ENCODE measurements at places on chromosomes 1 and 21.

DNA sequence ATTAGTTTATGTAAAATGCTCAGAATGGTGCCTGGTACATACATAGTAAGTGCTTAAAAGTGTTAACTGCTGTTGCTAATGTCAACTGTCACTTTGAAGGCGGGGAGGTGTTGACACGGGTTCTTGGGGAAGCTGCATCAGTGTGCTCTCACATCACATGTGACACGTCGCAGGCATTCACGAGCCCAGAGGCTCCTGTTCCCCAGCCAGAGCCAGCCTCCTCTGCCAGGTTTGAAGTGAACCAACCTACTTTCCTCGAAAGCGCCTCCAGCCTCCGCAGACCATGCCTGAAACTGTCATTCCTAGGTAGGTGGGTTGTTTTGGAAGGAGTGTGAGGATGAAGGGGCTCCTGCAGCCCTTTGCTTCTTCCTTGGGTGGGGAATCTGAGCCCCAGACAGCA, 13.8 kb downstream of the GALNT2 start:
- DNase-seq, result no peak

DNA sequence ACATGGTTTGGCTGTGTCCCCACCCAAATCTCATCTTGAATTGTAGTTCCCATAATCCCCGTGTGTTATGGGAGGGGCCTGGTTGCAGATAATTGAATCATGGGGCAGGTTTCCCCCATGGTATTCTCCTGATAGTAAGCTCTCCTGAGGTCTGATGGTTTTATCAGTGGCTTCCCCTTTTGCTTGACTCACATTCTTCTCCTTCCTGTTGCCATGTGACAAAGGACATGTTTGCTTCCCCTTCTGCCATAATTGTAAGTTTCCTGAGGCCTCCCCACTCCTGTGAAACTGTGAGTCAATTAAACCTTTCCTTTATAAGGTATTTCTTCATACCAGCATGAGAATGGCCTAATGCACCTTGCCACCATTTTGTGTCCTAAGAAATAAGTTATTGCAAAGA, 415.0 kb downstream of the COL11A1 start:
- no peak for DNase-seq

GRCh38 chr1:170395149-170395548, 136.8 kb upstream of the GORAB start:
- DNase-seq, result no peak

- no peak for DNase-seq
Observed at GRCh38 chr1:184755226-184756065, 788 bp upstream of the EDEM3 start.

DNA sequence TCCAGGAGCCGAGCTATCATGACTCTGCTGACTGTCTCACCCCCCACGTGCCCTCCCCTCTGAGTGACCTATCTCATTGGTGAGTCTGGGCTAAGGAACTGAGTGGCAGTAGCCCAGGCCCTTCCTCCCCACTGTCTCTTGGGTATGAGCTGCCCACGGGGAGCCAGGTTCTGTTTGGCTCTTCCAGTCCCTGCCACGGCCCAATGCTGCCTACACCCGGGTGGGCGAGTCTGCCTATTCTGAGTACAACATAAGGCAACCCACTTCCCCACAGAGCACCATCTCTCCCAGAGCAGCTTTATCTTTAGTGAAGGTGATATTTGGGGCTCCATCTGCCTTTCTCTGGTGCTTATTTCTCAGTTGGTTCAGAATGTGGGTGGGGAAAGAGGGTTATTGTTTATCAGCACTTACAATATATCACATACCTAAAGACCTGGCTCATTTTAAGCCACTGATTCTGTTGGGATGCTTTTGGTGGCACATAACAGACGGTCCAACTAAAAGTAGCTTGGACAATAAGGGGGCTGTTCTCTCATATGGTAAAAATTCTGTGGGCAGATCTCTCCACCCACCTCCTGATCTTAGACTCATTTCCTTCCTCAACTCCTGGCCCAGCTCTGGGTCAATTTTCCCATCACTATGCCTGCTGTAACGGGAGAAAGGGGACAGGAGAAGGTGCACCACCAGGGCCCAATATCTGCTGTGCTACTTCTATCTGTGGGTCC, 27.7 kb upstream of the VWA5B1 start:
- DNase-seq, result no peak

DNA sequence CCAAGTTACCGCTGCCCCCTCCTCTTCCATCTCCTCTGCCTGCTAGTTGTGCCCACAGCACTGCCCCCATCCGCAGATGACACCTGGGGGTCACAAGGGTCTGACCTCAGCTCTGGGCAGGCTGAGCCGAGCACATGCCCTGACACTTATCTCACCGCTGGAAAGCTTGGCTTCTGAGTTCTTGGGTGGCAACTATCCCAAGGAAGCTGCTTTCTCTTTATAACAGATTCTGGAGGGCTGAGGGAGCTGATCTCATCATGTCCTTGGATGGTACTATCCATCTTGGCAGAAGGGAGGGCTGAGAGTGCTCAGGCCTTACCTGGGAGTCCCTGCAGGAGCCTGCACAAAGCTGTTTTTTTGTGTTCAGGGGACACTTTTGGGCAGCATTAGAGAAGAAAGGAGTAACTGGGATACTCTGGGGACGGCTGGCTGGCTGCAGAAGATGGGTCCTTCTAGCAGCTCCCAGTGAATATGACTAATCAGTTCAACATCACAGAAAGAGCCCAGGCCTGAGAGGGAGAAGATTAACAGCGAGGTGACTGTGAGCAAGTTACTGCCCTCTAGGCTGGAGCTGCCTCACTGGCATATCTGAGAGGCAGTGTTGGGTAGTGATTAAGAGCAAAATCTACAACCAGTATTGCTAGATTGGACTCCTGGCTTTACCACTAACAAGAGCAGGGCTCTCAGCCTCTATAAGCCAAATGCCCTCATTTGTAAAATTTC, 71.6 kb downstream of the PLXNA2 start:
- DNase-seq, result no peak

DNA sequence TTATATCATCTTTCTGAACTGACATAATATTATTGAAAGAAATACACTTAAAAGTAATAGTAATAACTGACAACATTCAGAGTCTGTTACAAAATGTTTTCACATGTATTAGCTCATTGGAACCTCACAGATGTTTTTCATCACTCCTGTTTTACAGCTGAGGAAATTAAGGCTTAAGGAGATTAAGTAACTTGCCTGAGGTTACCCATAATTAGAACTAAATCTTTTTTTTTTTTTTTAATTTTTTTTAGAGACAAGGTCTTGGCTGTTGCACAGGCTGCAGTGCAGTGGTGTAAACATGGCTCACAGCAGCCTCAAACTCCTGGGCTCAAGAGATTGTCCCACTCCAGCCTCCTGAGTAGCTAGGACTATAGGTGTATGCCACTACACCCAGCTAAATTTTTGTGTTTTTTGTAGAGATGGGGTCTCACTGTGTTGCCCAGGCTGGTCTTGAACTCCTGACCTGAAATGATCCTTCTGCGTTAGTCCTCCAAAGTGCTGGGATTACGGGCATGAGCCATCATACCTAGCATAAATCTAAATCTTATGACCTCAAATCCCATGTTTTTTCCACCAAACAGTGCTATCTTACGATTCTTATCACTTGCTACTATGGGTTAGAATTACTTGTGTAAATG, 64.7 kb upstream of the MACF1 start:
- DNase-seq, result no peak

GRCh38 chr1:205229399-205229871, 1.7 kb downstream of the TMCC2 start:
- no peak for DNase-seq

DNA sequence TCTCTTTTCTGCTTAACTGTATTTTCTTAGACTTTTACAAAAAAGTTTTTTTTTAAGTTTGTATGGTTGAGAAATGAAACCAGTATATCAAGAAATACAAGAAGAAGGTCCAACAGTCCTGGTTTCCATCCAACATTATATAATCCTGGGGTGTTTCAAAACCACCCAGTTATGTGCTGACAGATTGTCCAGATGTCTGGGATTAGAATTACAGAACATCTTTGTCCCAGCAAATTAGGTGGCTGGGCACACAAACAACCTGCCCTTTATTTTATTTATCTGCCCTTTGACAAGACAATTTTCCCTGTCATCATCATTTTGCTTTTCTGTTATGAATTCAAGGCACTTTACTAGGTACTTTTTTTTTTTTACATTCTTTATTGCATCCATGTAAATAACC, 622.1 kb downstream of the PLPP3 start:
- no peak for DNase-seq

DNA sequence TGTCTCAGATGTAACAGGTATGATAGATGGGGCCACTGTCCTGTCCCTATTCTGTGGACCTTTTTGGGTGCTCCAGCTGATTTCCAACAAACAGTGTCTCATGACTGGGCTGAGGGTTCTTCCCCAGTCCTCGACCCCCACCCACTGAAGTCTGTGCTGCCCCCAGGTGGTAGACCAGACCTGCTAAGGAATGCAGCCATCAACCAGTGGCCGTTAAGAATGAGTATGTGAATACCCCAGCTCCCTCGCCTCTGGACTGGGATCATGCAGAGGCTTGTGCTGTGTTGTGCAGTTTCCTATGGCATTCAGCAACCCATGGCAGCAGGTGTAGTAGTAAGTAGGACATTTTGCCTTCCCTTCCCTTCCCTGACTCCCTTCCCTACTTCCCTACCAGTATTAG, 183.1 kb upstream of the KAZN start:
- no peak for DNase-seq

GRCh38 chr1:102699524-102699923, 408.8 kb downstream of the COL11A1 start:
- DNase-seq, result no peak

DNA sequence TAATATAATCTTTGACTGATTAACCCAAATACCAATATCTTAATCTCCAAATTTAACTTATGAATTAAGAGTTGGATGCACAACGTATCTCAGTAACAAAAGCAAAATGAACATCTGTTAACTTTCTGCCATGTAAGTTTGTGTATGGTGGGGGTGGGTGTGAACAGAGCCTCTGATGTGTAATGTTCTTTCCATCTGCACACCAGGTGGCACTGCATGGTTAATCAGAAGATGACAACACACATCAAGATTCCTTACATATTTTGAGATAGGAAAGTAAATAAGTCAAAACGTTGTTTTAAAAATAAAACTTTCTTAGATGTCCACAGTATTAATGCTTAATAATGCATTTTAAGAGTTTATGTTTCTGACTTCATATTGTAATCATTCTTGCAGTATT, 251.9 kb downstream of the DPYD start:
- DNase-seq, result no peak

GRCh38 chr1:110007046-110007830, 22.7 kb downstream of the AHCYL1 start:
- no peak for DNase-seq

DNA sequence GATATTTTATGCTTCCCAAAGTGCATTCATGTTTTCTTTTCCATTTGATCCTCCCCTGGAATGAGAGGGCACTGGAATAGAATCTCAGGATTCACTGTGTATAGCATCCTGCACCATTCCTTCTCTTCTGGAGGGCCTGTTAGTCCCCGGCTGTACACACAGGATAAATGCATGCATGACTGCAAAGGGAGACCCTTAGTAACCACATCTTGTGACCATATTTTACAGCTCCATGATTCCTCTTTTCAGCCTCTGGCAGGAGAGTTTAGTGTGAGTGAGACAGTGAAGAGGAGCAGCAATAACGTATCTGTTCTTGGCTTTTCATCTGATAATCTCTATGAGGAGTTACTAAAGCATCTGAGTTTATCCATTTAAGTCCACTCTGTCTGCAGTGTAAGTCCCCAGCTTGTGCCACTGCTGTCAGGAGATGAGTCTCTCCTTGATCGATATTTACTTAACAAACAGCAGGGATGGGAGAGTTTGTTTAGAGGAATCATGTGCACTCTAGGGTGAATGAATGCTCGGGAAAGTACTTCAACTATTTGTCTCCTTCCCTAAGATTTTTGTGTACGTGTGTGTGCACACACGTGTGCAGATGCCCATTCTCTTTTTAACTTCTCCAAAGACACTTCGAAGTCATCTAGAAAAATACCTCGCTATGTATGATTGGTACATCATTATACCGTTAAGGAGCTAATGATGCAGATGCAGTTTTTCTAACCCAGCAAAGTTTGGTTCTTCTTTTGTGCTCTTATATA, 41.1 kb downstream of the PROX1 start:
- no peak for DNase-seq

- no peak for DNase-seq
Observed at GRCh38 chr1:95496307-95496706, 262.3 kb downstream of the RWDD3 start.

GRCh38 chr21:35197191-35197590, 148.1 kb upstream of the RUNX1 start:
- no peak for DNase-seq

DNA sequence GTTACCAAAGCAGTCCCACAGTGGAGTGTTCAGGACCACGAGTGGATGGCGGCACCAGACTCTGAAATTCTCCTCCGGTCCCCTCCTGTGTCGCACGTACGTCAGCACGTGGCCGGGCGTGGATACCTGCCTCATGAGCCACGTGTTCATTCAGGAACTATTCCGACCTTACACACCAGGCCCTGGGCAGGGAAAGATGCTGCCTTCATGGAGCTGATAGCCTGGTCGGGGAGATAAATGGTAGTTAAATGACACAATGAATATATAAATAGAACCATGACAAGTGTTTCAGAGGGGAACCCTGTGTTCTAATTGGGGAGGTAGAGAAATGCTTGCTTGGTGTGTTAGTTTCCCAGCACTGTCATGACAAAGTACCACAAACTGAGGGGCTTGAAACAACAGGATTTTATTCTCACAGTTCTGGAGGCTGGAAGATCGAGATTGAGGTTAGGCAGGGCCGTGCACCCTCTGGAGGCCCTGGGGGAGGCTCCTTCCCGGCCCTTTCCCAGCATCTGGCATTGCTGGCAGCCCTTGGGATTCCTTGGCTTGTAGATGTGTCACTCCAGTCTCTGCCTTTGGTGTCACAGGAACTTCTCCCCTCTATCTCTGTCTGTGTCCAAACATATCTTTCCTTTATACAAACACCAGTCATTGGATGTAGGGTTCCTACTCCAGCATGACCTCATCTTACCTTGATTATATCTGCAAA, 28.9 kb upstream of the GPR137B start:
- DNase-seq, result no peak

DNA sequence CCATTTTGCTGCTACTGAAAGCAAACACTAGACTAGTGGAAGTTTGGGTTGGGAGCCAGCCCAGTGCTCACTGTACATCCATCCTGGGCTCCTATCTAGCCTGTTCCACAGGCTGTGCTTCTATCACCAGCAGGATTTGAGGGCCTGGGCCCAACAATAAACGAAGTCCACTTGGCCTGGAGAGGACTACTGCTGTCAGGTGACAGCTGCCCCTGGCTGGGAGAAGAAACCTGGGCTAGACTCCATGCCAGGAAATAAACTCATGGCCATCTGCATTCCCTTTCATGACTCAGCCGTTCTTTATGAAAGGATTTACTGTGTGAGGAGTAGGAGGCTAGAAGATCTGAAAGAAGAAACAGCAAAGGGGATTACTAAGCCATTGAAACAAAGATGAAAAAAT, 35.5 kb downstream of the COLGALT2 start:
- DNase-seq, result no peak

DNA sequence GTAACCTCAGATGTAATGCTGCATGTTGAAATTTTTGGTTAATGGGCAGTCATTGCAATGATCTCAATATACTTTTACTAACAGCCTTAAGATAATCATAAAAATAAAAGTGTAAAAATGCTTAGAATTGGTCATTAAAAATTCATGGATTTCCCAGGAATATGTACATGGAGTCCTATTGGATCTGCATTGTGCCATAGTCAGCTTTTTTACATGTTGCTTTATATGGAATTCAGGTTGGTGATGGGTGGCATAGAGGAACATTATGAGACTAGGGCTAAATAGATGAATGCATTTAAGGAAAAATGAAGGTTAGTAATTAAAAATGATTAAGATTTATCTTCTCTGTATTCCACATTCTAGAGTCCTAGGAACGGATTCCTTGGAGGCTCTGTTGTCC, 103.2 kb downstream of the SLC35F3 start:
- no peak for DNase-seq
